ENCODE measurements at places on chromosomes 3 and 15.

GRCh38 chr3:126344380-126345041, 12.7 kb downstream of the KLF15 start:
- DNase-seq = no peak

GRCh38 chr3:113263020-113263419, 51.7 kb downstream of the BOC start:
- DNase-seq = no peak

- no peak for DNase-seq
These were observed 246.5 kb downstream of the PDZRN3 start for GRCh38 chr3:73378207-73378606.

DNA sequence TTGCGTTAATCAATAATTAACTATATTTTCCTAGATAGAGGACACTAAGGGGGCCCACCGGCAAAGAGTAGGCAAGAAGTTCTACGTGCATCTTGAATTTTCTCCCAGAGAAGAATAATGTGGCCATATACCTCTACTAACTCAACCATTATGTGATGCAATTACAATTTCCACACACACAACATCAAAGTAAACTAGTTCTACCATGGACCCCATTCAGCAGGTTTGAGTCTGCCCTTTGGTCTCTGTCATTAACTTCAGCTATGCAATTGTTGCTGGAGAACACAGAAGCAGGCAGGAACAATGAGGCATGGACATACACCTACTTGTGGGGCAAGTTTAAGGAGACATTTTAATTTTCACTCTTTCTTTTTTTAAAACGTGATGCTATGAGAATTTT, 705.9 kb downstream of the PDCD6IP start:
- DNase-seq = no peak

DNA sequence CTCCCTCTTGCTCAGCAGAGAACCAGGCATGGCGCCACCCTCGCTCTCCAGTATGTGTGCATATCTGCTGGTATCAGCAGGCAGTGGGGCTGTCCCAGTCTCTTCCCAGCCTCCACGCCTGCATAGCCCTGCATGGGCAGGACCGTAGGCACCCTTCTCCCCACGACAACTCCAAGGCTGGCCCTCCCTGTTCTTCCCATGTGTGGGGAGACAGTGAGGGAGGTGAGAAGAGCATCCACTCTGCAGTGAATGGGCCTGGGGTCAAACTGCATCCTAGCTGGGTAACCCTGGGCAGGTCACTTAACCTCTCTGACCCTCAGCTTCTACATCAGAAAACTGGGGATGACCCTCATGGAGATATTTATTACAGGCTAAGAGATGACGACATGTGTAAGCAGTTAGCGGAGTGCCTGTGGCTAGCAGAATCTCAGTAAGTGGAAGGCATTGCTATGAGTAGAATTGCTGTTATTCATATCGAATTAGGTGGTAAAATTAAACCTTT, 13.3 kb upstream of the SSUH2 start:
- DNase-seq = no peak

- peak; percentile 10 for DNase-seq
These were observed 102.6 kb upstream of the GAP43 start for GRCh38 chr3:115520651-115521245.

- DNase-seq = no peak
These were observed 34.7 kb downstream of the KLHL25 start for GRCh38 chr15:85760049-85760448.

- DNase-seq = no peak
These were observed 477.8 kb upstream of the RGMA start for GRCh38 chr15:93566762-93567161.

DNA sequence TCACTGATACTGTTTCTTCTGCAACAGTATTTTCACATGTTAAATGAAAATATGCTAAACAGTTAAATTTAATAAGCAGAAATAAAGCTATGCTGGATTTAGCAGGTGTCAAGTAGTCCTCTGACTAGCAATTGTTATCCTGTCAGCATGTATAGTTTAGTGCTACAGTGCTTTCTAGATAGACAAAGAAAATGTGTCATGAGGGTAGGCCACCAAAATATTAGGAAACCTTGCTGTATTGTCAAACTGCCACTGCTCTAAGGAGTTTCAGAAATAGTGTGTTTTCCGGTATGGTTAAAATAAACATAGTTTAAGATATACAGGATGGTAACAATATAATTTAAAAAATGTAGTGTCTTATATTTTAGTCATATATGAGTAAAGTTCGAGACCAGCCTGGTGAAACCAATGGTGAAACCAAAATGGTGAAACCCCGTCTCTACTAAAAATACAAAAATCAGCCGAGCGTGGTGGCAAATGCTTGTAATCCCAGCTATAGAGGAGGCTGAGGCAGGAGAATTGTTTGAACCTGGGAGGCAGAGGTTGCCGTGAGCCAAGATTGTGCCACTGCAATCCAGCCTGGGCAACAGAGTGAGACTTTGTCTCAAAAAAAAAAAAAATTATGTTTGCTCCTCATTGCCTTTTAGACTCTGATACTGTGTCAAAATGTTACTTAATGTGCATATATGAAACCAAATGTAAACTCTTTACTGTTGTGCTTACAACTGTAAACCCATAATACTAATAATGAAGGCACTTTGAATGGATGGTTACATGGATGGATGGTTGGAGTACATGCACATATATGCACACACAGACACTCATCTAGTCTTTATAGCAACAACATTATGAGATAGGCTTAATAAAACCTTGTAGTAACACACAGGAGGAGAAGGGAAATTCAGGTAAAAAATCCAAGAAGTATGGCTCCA, 204.8 kb downstream of the RSRC1 start:
- no peak for DNase-seq

DNA sequence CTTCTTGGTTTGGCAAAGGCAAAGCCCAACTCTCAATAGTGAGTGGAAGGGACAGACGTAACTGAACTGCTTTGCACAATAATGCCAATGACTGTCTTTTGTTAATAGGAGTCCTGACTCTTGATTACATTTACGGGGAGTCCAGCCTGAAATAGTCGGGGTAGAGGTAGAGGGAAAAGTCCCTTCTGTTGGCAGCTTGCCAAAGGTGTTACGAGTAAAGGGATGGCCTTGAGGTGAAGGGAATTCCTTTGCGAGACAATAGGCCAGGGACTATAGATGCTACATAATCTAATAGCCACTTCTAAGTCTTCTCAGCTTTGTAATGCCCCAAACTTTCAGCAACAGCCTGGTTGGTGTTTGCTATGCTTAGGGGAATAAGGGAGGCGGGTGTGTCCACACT, 2.2 kb upstream of the SENP2 start:
- no peak for DNase-seq

DNA sequence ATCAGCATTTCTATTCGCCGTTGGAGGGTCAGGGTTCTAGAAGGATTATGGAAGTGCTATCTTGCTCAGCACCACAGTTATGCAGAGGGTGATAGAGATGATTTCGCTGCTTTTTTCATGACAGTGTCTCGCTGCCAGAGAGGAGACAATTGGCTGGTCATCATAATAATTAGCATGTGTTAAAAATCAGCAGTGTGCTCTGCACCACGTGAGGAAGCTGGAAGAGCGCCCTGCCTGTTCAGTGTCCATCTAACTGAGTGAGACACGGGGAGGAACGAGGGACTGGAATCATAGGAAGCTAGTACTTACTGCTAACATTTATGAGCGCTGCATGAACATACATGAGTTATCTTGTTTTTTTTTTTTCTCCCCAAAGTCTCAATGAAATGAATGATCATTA, 116.2 kb upstream of the PLAAT1 start:
- no peak for DNase-seq

- DNase-seq = peak; percentile 52
These were observed 72.8 kb downstream of the CD200R1L start for GRCh38 chr3:112773864-112774263.

DNA sequence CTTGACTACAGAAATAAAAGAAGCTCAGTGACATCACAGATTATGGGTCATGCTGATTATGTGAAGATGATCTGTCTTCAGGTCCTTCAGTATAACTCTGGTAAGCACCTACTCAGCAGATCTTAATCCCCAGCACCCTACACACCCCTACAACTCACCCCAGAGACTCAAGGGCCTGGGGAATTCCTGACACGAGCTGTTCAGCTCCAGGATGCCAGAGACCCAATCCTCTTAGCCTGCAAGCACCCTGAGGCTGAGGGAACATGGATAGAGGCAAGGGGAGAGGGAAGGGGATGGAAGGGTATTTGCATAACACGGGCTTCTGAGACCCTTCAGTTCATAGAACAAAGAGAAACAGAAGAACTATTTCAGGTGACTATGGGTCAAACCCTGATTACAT, 13.0 kb downstream of the GLB1 start:
- DNase-seq = no peak

GRCh38 chr15:82936966-82937711, 15.4 kb downstream of the HOMER2 start:
- DNase-seq = no peak

Measured in fibroblast of the aortic adventitia (primary cell).